ENCODE measurements at places on chromosomes 6 and 20.

DNA sequence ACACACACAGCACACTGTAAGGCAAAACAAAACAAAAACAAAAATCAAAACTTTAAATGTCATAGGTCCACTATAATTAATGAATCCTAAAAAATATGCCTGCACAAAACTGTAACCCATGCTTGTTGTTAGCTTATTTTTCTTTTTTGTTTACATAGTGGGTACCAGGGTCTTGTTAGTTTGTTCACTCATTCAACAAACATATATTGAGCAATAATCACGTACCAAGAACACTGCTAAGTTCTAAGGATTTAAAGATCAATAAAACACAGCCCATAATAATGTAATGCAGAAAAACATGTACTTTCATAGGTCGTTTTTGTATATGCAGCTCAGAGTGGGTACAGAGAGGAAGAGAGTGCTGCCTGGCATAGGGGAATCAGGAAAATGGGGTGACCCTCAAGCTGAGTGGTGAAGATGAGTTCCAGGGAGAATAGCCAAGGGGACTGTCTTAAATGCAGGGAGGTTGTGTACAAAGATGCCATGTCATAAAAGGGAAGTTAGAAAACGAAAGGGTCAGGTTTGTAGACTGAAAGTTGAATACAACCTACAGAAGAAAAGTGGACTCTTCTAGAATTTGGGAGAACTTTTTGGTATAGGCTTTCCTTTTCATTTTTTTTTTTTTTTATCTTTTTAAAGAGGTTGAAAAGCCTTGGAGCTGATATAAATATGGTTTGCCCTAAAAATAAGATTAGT lies 113.3 kb upstream of the TBX18 start:
- no peak for DNase-seq

DNA sequence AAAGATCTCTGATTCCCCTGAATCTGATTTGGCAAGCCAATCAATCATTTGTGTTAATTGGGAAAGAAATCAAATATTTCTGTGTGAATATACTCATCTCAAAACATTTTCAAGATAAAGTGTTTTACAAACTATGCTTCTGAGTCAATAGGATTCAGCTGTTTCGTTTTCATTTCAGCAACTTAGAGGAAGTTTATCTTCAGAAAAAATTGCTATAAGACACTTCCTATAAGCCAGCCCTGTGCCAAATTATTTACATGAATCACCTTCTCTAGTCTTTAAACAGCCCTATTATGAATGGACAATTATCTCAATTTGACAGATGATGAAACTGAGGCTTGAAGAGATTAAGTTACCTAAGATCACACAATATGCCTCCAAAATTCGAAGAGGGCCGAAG lies 10.9 kb downstream of the DEFB129 start:
- DNase-seq = no peak

- peak; percentile 60 for DNase-seq
Measured at GRCh38 chr20:10854976-10855375, 181.2 kb upstream of the JAG1 start.

- no peak for DNase-seq
Measured at GRCh38 chr6:128413291-128413690, 107.1 kb downstream of the PTPRK start.

DNA sequence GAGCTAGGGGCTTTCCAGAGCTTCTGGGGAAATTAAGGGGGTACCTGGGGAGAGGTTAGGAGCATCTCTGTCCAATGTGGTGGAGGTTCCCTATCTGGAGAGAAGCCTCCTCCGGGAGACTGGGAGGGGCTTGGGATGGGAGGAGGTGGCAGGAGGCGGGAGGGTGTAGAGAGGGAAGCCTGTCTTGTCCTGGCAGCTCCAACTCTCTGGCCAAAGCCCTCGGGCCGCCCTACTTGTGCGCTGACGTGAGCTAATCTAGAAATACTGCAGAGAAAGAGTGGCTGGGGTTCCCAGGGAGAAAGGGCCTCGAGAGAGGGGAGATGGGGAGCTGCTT lies 1.6 kb upstream of the SLC32A1 start:
- DNase-seq = no peak

GRCh38 chr6:86586195-86586594 lies 351.1 kb upstream of the HTR1E start:
- no peak for DNase-seq

DNA sequence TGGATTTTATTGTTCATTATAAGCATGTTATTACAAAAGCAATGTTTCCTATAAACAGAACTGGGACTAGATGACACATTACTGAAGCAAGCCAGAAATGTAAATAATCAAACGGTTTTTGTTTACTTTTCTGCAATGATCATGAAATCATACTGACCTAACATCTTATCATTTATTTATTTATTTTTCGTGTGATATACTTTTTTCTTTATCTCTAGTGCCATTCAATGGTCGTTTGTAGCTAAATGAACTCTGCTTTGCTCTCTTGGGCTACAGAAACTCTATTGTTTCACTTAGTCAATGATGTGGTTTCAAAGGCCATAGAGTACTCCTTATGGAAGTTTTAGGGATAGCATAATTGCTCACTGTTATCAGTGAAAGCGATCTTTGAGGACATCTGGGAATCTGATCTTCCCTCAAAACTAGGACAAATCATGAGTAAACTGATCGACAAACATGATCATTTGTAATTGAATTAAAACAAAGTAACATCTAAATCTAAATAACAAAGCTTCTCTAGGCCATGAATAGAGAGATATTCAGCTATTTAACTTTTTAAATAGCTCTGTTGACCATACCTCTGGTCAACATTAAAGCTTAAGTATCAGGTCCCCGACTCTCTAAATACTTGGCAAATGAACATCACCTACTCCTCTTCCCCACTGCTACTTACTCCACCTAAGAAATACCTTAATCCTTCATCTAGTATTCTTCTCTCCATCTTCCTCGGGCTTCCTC lies 933.4 kb downstream of the TFAP2A start:
- peak; percentile 38 for DNase-seq

DNA sequence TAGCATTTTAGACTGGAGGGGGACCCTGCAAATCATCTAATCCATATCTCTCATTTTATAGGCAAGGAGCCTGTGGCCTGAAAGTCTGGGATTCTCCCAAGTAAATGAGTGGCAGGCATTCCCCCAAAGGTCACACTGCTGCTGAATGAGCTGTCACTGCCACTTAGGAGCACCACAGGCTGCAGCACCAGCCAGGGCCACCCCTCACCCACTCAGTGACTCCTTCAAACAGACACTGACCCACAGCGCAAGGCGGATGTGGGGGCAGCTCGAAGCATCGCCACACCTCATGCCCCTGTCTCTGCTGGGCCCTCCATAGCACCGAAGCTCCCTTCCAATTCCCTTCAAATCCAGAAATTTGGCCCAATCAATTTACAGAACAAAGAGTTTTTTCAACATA lies 119.9 kb upstream of the ARID1B start:
- no peak for DNase-seq

DNA sequence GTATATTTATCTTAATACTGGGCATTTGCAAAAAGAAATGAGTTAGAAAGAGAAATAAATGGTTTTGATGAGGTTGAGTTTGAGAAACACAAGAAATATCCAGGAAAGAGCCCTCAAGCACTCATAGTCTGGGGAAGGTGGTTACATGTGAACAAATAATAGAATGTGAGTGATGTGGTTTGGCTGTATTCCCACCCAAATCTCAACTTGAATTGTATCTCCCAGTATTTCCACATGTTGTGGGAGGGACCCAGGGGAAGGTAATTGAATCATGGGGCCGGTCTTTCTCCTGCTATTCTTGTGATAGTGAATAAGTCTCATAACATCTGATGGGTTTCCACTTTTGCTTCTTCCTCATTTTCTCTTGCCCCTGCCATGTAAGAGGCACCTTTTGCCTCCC lies 334.1 kb downstream of the COL12A1 start:
- DNase-seq = peak; percentile 51

- DNase-seq = no peak
Measured at GRCh38 chr6:117156741-117157140, 108.6 kb upstream of the VGLL2 start.

GRCh38 chr6:113082745-113083144 lies 735.6 kb downstream of the RFPL4B start:
- peak; percentile 69 for DNase-seq

DNA sequence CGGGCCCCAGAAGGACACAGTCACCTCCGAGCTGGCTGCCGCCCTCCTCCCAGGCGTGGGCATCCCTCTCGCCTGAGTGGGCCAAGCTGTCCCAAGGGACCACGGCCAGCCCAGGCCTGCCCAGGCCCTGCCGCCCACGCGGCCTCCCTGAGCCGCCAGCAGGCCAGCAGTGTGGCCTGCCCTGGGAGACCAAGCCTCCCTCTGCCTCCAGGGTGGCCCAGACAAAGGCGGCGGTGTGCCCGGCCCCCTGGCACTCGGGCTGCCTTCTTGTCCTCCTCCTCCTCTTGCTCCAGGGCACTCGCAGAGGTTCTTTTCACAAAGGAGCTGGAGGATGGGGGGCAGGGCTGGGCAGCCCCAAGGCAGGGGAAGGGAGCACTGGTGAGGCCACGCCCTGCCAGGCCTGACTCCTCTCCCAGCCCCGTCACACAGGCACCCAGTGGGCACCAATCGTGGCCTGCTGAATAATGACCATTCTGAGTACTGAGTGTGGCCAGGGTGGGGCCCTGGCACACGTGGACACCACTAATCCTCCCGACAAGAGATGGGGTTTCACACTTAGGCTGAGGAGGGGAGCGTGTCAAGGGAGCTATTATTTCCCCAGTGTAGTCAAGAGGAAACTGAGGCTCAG lies 25.3 kb downstream of the NOL4L start:
- no peak for DNase-seq
